ENCODE measurements at places on chromosomes 12 and 14.

DNA sequence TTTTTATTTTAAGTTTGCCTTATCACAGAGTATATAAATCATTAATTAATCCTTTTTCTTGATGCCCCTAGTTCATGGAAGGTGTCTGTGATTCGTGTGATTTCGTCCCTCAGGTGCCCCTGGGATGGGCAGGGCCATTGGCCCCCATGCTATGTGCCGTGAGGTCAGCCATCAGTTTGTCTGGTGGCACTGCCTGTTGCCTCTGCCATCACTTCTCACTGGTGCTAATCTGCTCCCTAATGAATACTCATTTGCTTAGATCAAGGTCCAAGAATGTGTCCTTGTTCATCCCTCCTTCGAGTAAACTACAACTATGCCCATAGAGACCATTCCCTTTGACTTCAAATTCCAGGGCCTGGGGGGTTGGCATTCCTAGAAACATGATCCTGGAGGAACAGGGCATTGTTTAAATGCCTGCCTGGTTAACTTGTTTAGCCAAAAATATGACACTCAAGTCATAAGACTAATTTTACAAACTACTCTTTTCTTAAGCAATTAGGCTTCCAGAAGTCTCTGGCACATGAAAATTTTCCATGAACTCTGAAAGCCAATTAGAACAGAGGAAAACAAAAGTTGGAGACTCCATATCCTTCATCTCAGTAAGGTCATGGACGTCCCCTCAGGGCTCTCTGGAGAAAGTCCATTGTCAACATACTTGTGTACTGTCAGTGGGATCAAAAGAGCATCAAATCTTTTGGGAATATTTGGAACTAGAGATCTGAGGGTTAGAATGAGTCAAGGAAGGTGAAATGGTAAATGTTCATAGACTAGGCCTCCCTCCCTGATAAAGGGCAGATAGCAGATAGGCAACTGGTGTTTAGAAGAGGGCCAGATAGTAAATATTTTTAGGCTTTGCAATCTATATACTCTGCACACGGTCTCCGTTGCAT lies 90.9 kb upstream of the PLXNC1 start:
- no peak for DNase-seq

DNA sequence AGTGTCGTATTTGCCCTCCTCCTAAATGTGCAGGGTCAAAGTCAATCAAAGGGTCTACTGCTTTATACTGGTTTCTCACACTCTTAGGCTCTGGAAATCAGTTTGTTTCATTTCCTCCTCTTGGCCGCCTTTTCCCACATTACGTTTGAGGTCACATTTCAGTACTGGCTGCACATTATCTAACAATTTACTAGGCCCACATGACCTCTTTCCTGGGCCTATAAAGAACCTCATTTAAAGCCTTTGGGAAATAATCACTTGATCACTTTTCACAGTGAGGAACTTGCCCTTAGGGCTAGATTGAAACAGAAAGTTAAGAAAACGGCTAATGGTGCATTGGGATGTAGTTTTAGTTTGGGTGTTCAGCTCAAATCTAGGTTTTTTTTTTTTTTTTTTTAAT lies 497.5 kb downstream of the RERGL start:
- DNase-seq = no peak

GRCh38 chr12:2169940-2170339 lies 117.2 kb downstream of the CACNA1C start:
- no peak for DNase-seq

GRCh38 chr14:81289516-81289915 lies 68.8 kb upstream of the GTF2A1 start:
- no peak for DNase-seq

DNA sequence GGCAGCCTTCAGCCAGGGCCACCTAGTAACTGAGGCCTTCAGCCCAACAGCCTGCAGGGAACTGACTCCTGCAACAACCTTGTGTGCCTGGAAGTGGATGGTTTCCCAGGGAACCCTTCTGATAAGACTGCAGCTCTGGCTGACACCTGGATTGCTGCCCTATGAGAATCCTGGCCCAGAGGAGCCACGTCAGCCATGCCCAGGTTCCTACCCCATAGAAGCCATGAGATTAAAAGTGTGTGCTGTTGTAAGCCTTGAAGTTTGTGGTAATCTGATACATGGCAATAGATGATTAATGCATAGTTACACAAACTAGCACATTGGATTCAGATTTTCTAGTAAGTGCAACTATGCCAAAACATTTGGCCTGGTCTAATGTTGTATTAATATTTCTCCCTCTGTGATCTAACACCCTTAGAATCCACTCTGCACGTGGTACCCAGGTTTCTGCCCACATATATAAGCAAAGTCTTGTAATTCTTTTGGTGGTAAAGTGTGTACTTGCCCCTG lies 64.8 kb upstream of the BEGAIN start:
- no peak for DNase-seq

- no peak for DNase-seq
Observed at GRCh38 chr12:106249411-106250135, 1.8 kb upstream of the CKAP4 start.

DNA sequence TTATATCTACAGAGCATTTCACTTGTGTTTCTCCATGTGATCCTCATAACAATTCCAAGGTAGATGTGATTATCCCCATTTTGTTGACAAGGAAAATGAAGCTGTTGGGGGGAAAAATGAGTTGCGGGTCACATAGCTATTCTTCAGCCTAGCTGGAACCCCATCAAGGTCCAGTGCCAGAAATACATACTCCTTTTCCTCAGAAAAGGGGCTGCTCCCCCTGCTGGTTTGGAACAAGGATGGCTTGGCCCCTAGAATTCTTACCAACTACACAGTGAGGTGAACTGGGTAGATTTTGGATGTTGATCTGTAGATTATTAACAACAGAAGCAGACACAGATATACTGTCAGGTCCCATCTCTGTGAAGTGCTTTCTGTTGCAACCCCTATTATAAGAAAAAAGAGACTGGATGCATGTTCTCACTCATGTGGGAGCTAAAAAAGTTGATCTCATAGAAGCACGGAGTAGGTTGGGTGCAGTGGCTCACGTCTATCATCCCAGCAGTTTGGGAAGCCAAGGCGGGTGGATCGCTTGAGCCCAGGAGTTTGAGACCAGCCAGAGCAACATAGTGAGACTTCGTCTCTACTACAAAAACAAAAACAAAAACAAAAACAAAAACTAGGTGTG lies 8.9 kb downstream of the IKZF4 start:
- DNase-seq = peak; percentile 2

GRCh38 chr12:99915251-99916082 lies 69.3 kb downstream of the ANKS1B start:
- DNase-seq = no peak

GRCh38 chr14:105192866-105193731 lies 12.0 kb upstream of the NUDT14 start:
- DNase-seq = no peak

GRCh38 chr12:116880817-116881324 lies 370 bp downstream of the HRK start:
- DNase-seq = no peak

DNA sequence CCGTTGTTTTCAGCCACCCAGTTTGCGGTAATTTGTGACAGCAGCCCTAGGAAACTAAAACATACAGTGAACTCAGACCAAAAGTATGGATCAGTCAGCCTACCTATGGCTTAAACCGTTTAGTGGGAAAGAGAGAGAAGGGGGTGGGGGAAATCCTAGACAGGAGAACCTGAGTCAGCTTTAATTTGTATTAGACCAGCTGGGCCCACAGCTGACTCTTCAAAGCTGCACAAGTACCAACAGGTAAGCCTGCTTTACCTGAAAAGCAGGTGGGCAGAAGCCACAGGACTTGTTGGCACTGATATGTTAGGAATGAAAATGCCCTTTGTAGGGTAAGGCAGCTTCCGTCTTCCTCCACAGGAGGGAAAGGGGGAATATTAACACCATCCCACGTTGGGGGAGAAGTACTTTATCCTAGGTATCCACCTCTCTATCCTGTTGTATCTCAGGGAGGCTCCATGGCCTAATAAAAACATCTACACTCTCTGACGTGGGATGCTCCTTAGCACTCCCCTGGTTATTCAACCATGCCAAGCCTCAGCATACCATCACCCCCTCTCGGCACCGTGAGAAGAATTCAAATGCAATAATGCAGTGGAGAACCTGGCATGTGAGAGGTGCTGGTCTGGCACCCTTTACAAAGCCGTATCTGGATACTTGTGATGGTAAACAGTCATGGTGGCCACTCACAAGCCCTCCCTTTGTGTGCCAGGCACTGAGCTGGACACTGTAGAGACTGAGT lies 70.3 kb downstream of the STON2 start:
- no peak for DNase-seq

DNA sequence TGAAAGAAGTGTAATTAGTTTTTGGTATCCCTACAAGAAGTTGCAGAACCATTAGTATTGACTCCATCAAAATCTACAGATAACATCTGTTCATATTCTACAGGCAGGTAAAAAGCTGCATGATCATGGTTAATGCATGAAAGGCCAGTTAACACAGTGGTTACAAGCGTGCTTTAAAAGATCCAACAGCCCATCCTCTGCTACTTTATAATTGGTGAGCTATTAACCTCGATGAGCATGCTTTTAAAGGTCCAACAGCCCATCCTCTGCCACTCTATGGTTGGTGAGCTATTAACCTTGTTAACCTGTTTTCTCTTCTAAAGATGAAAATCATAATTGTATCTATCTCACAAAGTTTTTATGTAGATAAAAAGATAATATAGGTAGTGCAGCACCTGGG lies 289.3 kb downstream of the DUSP6 start:
- no peak for DNase-seq

GRCh38 chr12:124395284-124395752 lies 100.4 kb downstream of the RFLNA start:
- DNase-seq = no peak

- DNase-seq = no peak
Observed at GRCh38 chr12:4331221-4331620, 10.2 kb downstream of the TIGAR start.

GRCh38 chr12:86727160-86727559 lies 471.0 kb upstream of the MGAT4C start:
- no peak for DNase-seq

- no peak for DNase-seq
Observed at GRCh38 chr14:86847140-86847539, 1145.8 kb downstream of the GALC start.

GRCh38 chr12:101653503-101653902 lies 43.9 kb upstream of the CHPT1 start:
- no peak for DNase-seq
